Endodermal cell (in vitro differentiated cells): ENCODE measurements at places on chromosomes 7 and 10. TPM values are rescaled to one million over a fixed set of nuclear protein-coding genes. Genes with fewer than 3 reads are reported as not detected.

The ZNF680 gene
- total RNA-seq, result 19.5 to 22.8 TPM (median 21.3 TPM) in 3 replicates

The PNLIPRP2 gene
- 0.63 to 0.78 TPM (median 0.64 TPM) in 3 replicates for total RNA-seq

The GATA3 gene
- total RNA-seq, result 42.4 and 51.3 TPM in 2 replicates

The PTPRN2 gene
- 0.55 to 0.77 TPM (median 0.69 TPM) in 3 replicates for total RNA-seq

The POLR2J2 gene
- 6.7 and 7.0 TPM in 2 replicates for total RNA-seq
